Activated naive CD8-positive, alpha-beta T cell treated with anti-CD3 and anti-CD28 coated beads, Interleukin-2, amount 50 U/mL, for 24 hours (primary cell): ENCODE measurements at places on chromosomes 16 and 17.

GRCh38 chr17:41505007-41505808 lies at the start of gene KRT13:
Gene KRT13 (minus strand): TSS chr17:41505612. CDS start chr17:41505550, 62 bp downstream.
- DNase-seq = no peak

DNA sequence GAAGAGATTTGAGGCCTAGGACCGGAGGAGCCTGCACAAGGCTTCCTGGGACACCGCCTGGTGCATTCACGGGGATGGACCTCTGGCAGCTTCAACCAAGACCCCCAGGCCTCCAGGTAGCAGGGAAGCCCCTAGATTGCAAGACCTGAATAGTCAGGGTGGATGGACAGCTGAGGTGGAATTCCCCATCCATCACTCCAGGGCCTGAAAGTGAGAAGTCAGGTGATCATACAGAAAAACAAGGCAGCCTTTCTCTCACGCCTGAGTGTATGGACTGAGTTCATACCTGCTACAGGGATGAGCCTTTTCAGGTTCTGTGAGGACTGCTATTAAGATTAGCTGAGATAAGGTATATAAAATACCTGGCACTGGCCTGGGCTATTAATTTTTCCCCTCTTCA lies 74.2 kb downstream of the PLXDC1 start:
- DNase-seq = no peak

- no peak for DNase-seq
Observed at GRCh38 chr17:63356337-63356757, 89.8 kb downstream of the CYB561 start.

DNA sequence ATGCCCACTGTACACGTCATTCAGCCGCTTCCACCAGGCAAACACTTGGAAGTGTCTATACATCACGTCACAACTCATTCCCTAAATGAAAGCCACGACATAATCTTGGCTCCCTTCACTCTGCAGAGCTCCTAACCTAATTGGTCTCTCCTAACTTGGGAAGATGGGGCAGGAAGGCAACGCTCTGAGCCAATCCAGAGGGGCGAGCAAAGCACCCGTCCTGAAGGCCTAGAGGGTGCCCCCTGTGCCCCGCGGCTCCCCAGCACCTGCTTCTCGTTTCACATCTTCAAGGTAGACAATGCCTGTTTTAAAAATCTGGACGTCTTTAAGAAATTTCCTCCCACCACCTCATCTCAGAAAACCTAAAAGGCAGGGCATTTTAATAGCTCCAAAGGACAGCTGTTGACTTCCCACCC lies 1.0 kb downstream of the CSNK2A2 start:
- no peak for DNase-seq

DNA sequence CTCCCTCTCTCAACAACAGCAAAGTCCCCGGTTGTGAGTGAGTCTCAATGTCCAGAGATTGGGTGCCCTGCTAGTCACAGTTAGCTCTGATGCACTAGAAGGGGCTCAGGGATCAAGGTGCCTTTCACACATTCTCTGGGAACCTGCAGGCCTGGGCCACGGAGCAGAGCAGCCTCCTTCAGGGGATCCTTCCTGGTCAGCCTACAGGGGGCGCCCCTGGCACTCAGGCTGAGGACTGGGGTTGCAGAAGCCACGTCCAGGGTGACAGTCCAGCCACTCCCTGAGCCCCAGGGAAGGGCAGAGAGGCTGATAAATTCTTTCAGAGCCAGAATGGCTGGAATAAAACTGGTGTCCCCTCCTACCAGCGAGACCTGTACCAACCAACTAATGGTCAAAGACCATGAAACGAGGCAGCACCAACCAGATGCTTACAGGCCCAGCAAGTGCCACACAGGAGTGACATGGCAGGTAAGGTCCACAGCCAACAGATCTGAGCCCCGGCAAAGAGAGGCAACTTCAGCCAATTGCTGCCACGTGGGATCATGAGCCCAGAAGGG lies 43.5 kb downstream of the ST3GAL2 start:
- peak; percentile 81 for DNase-seq

GRCh38 chr16:1542166-1542500 lies 8.7 kb downstream of the TMEM204 start:
- DNase-seq = no peak

- no peak for DNase-seq
Observed at GRCh38 chr16:30397056-30397455, 1.8 kb downstream of the ZNF48 start.

DNA sequence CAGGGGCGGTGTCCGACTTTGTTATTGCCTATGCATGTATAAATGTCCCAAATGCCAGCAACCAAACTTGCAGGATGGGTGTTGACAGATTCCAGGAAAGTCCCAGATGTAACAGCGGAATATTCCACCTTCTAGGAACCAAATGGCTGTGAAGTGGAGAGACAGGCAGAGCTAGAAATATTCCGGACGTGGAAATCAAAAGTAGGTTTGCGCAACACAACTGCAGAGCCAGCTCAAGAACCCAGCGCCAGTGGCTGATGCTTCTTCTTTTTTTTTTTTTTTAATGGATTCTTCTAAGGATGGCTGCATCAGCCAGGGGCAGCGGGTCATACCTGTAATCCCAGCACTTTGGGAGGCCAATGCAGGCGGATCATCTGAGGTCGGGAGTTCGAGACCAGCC lies 601.7 kb downstream of the MAF start:
- no peak for DNase-seq
